A549 treated with CORT108297 at 1 μM for 4 hours (cell line): ENCODE measurements at places on chromosomes 16 and 17. TPM values are rescaled to one million over a fixed set of nuclear protein-coding genes. Genes with fewer than 3 reads are reported as not detected.

Gene CTRB1
- not detected in 5 replicates for total RNA-seq

Gene PYDC1
- total RNA-seq: not detected in 5 replicates

Gene NOG
- total RNA-seq: 0.76 to 1.2 TPM (median 1.1 TPM) in 5 replicates

Gene PPP4C
- total RNA-seq: 130 to 155 TPM (median 149 TPM) in 5 replicates

Gene MED13
- 15.3 to 24.7 TPM (median 19.6 TPM) in 5 replicates for total RNA-seq

Gene GCGR
- total RNA-seq: 0.17 to 0.50 TPM (median 0.23 TPM) in 5 replicates

Gene DBF4B
- total RNA-seq: 26.4 to 31.7 TPM (median 29.2 TPM) in 5 replicates

Gene MYO15B
- total RNA-seq: 35.6 to 63.8 TPM (median 60.1 TPM) in 5 replicates

Gene OR2C1
- total RNA-seq: not detected in 5 replicates

Gene ZNF469
- total RNA-seq: 8.3 to 15.5 TPM (median 13.0 TPM) in 5 replicates

Gene CCL4
- total RNA-seq: 0.15 TPM in 1 of 5 replicates, not detected in the others
